ENCODE measurements at places on chromosomes 5 and 9.

- H3K27ac ChIP-seq = no peak overlapping the region
- no peaks in the 10 kb centered on the region for H3K36me3 ChIP-seq
- H3K4me1 ChIP-seq = peaks cover 12% of the 10 kb centered on the region
- no peak overlapping the region for H3K4me3 ChIP-seq
- no peak for DNase-seq
- peaks cover 51% of the 10 kb centered on the region for H3K27me3 ChIP-seq
Measured at GRCh38 chr5:151912360-151912759, 12.3 kb downstream of the GLRA1 start.

DNA sequence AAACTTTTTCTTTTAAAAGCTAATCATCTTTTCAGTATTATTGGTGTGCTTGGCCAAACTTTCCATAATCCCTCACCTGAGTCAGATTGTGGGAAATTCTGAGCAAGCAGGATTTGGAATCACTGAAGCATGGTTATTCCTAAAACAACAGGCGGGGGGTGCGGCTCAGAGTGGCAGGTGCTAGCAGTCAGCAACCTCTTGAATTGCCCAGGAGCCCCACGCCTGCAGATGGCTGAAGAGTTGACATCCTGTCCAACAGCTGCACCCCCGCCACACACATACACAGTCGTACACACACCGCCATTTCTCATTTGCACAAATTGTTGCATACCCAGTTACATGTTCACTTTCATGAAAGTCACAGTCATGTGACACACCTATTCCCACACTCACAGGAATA lies 96.6 kb downstream of the LHX2 start:
- H3K27me3 ChIP-seq = peaks cover 26% of the 10 kb centered on the region
- DNase-seq = no peak
- H3K4me3 ChIP-seq = no peak overlapping the region
- no peaks in the 10 kb centered on the region for H3K36me3 ChIP-seq
- H3K27ac ChIP-seq = no peak overlapping the region

- H3K36me3 ChIP-seq = peaks cover 53% of the 10 kb centered on the region
- H3K27ac ChIP-seq = no peak overlapping the region
- H3K4me3 ChIP-seq = no peak overlapping the region
Measured at GRCh38 chr5:98880151-98880550, 48.7 kb downstream of the CHD1 start.

DNA sequence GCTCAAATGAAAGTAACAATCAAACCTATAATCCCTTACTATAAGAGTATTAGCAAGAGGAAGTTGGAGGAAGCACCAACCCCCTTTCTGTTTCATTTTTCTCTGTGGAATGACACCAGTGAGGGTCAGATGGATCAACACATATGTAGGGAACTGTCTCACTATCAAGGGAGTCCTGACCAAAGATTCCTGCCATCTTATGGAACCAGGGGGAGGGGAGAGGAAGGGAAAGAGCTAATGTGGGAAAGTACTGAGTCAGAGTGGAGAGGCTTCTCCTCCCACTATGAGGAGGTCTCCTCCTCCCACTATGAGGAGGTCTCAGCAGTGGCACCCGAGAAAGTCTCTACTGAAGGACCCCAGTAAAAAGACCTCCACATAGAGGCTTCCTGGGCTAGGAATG lies 73.3 kb upstream of the PCSK1 start:
- no peaks in the 10 kb centered on the region for H3K36me3 ChIP-seq
- H3K27ac ChIP-seq = no peak overlapping the region
- no peaks in the 10 kb centered on the region for H3K4me1 ChIP-seq
- no peak for DNase-seq

GRCh38 chr5:174245516-174246075 lies 200.1 kb downstream of the NSG2 start:
- H3K27ac ChIP-seq = no peak overlapping the region
- no peaks in the 10 kb centered on the region for H3K4me1 ChIP-seq
- H3K4me3 ChIP-seq = no peak overlapping the region
- H3K36me3 ChIP-seq = no peaks in the 10 kb centered on the region
- H3K27me3 ChIP-seq = no peaks in the 10 kb centered on the region
